ENCODE measurements at places on chromosomes 2 and 18.

DNA sequence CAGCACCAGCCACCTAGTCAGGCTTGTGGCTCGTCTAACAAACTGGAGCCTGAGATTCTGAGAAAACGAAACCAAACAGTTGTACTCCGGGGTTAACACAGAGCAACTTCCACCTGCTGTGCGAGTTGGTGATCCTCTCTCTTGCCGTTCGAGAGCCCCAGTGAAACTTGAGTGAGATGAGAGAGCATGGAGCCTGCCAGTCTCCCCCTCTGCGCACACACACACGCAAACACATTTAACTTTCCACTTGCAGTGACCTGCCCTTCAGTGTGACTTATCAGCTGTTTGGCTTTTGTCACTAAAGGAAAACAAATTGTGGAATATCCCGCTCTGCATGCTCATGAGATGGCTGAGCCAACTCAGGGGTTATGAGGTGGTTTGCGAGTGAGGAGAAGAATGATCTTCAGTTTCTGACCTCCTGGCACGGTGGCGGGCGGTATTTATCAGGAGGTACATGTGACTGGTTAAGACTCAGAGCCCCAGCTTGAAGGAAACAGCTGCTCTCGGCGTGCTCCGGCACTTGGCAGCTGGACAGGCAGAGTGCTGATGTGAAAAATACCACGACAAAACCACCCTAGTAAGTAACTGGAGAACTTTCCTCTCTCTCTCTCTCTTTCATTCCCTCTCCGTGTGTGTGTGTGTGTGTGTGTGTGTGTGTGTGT lies at the start of gene RASGRP3:
RASGRP3 (plus strand) TSS at position 519 of the 662 bp plus-strand sequence. CDS start 38,488 bp downstream, outside the sequence.
- peak; percentile 70 for DNase-seq

GRCh38 chr2:19837235-19837766 lies 64.5 kb downstream of the TTC32 start:
- no peak for DNase-seq

GRCh38 chr2:20509770-20510490 lies 63.1 kb downstream of the RHOB start:
- peak; percentile 91 for DNase-seq

- DNase-seq = no peak
Observed at GRCh38 chr2:24353973-24354372, 6.4 kb downstream of the ITSN2 start.

DNA sequence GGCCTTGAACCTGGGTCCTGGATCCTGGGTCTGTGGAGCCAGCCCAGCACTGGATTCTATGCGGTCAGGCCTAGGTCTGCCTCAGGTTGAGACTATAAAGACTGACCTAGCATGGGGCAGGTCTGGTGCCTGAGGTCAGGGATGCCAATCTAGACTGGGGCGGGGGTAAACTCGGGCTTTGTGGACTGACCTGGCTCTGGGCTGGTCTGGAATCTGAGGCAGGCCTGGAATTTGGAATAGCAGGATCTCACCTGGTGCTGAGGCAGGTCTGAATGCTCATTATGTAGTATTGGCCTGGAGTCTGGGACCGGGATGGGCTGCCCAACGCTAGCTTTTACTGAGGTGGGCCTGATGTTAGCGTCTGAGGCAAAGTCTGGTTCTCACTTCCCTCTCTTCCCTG lies 256.0 kb downstream of the KIAA1328 start:
- DNase-seq = no peak

DNA sequence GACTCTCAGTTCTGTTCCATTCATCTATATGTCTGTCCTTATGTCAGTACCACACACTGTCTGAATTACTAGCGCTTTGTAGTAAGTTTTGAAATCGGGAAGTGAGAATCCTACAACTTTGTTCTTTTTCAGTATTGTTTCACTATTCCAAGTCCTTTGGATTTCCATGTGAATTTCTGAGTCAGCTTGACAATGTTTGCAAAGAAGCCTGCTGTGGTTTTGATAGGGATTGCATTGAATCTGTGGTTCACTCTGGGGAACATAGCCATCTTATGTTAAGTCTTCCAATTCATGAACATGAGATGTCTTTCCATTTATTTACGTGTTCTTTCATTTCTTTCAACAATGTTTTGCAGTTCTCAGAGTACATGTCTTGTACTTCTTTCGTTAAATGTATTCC lies 15.0 kb downstream of the SLC3A1 start:
- DNase-seq = no peak

GRCh38 chr2:240429341-240429871 lies 6.1 kb upstream of the GPC1 start:
- no peak for DNase-seq

DNA sequence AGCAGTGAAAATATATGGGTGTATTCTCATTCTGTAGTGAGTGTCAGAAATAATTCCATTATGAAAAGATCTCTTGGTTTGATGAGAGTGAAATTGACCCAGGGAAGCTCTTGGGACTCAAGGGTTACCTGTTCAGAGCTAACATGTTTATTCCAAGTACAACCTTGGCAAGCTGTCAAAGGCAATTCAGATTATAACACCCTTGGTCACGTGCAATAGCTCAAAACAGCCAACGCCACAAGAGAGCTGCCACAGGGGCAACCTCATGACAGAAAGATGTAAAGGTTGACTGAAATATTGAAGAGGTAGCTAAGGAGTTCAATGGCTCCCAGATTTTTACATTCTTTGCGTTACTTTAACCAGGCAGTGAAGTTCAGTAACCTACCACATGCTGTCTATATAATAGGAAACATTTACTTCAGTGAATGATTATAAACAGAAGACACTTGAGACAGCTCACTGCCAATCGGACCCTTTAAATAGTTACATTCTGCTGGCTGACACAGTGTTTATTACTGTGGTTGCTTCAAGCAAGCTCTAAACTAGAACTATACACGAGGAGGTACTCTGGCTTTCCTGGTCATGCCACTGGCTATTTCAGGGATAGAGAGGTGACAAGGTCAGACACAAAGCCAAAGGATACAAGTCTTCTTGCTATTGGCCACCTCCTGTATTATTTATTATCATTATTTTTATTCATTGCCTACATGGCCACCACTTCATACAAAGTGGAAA lies 187.3 kb downstream of the PID1 start:
- DNase-seq = no peak

DNA sequence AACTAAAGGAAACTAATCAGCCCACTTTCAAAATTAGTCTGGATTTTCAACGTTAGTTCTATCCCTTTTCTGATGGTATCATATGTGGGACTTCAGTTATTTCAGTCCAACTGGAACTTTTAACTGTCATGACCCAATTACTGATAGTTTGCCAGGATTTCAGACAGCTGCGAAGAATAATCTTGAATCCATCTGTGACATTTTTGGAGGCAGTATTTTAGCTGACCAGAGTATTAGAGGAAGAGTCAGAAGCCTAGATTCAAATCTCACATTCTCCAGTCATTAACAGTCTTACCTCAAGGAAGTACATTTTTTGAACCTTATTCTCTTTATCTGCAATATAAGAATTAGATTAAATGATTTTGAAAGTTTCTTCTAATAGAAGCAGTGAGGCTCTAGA lies 81.3 kb downstream of the PTRHD1 start:
- DNase-seq = no peak

DNA sequence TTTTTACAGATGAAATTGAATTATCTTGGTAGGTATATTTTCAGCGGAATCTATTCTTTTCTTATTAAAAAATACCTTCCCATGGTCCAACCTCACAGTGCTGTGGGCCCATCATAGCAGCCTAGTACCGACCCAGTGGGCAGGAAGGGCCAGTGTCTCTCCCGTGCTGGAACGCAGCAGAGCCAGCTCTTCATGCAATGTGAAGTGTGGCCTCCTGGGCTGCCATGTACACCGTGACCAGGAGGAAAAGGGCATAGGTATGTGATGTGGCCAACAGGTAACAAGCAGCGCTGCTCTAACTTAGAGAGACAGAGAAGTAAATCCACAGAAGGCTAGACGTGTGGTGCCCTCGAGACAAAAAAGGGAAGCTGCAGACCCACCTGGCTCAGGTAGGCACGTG lies 221.1 kb upstream of the SALL3 start:
- no peak for DNase-seq

- no peak for DNase-seq
Observed at GRCh38 chr2:95240091-95240490, 32.8 kb downstream of the ZNF892 start.

- DNase-seq = no peak
Observed at GRCh38 chr2:240990726-240991377, 7.6 kb upstream of the SNED1 start.

GRCh38 chr2:219772103-219772635 lies 144.7 kb downstream of the SLC4A3 start:
- no peak for DNase-seq

- no peak for DNase-seq
Observed at GRCh38 chr2:136093583-136093982, 24.4 kb downstream of the CXCR4 start.

All from urothelium cell line (cell line).